ENCODE measurements at places on chromosomes 1 and 21. TPM values are rescaled to one million over a fixed set of nuclear protein-coding genes. Genes with fewer than 3 reads are reported as not detected.
A peak's percentile ranks its signal among the peaks of the same experiment; 100 is the strongest.

The CFHR3 gene
- not detected for total RNA-seq

The LIN28A gene
- total RNA-seq: not detected

The CHRM3 gene
- total RNA-seq: not detected

DNA sequence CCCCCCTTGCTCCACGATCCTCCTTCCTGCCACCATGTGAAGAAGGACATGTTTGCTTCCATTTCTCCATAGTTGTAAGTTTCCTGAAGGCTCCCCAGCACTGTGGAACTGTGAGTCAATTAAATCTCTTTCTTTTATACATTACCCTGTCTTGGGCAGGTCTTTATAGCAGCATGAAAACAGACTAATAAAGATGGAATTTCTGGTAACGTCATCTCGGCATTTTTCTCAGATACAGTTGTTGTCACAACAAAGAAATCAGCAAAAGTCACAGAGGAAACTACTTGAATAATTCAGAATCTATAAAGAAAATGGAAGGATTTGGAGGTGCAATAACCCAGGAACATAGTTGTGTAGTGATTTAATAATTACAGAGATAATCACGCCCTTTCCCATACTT lies 4.4 kb downstream of the APCS start:
- H3K27ac ChIP-seq: no peak overlapping the region
- DNase-seq: no peak
- H3K27me3 ChIP-seq: peaks cover 3% of the 10 kb centered on the region
- no peak overlapping the region for H3K4me3 ChIP-seq

DNA sequence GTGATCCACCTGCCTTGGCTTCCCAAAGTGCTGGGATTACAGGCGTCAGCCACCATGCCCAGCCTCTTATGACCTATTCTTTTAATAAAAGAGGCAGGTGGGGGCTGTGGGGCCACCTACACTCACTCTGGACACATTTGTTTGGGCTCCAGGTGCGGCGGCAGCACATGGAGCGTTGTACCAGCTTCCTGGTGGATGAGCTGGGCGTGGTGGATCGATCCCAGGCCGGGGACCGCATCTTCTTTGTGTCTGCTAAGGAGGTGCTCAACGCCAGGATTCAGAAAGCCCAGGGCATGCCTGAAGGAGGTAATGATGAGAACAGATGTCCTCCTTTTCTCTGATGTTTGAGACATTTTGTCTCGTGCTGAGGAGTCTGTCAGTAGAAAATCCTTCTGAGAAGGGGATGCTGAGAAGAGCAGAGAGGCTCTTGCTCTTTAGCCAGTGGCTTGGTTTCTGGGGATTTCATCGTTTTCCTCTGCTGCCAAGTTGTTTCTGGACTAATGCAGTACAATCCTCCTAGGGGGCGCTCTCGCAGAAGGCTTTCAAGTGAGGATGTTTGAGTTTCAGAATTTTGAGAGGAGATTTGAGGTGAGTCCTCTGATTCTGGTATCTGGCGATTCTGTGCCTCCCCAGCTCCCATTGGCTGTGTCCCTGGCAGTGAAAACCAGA lies 17.9 kb upstream of the MIIP start:
- peaks cover 84% of the 10 kb centered on the region for H3K36me3 ChIP-seq
- no peak overlapping the region for H3K4me3 ChIP-seq
- H3K27ac ChIP-seq: peak overlapping the region; percentile 38
- peaks cover 5% of the 10 kb centered on the region for H3K4me1 ChIP-seq
- DNase-seq: peak; percentile 50

- no peak overlapping the region for H3K4me3 ChIP-seq
- H3K27me3 ChIP-seq: peaks cover 31% of the 10 kb centered on the region
- H3K27ac ChIP-seq: no peak overlapping the region
- H3K4me1 ChIP-seq: no peaks in the 10 kb centered on the region
Measured at GRCh38 chr1:116365353-116365780, 7.7 kb upstream of the ATP1A1 start.

- H3K4me3 ChIP-seq: no peak overlapping the region
- H3K27ac ChIP-seq: no peak overlapping the region
- no peak for DNase-seq
Measured at GRCh38 chr1:43776043-43776761, 68.9 kb downstream of the ST3GAL3 start.

GRCh38 chr1:186745531-186746146 lies 65.4 kb upstream of the PTGS2 start:
- peaks cover 24% of the 10 kb centered on the region for H3K36me3 ChIP-seq
- H3K27me3 ChIP-seq: no peaks in the 10 kb centered on the region
- no peak overlapping the region for H3K4me3 ChIP-seq
- no peak overlapping the region for H3K27ac ChIP-seq
- H3K4me1 ChIP-seq: peaks cover 13% of the 10 kb centered on the region

Data from activated T-helper 2 cell treated with anti-CD3 and anti-CD28 coated beads, Interferon-gamma antibody, Interleukin-2, Interleukin-4, amounts not matched to agents 10 μg/mL and 5 μg/mL and 100 μg/mL, durations not matched to agents 14 hours and 24 hours and 36 hours (primary cell).